Spleen (tissue), 13 donors: ENCODE measurements at places on chromosomes 3 and 15. TPM values are rescaled to one million over a fixed set of nuclear protein-coding genes. Genes with fewer than 3 reads are reported as not detected.
A peak's percentile ranks its signal among the peaks of the same experiment; 100 is the strongest.

Gene MYEF2
- total RNA-seq, result 27.5 TPM

Gene GRK7
- 0.20 TPM for total RNA-seq

- no peak overlapping the region for H3K27ac ChIP-seq
- peaks cover 7% of the 10 kb centered on the region for H3K4me1 ChIP-seq
- H3K36me3 ChIP-seq, result no peaks in the 10 kb centered on the region
- no peaks in the 10 kb centered on the region for H3K27me3 ChIP-seq
- H3K4me3 ChIP-seq, result no peak overlapping the region
Observed at GRCh38 chr3:187767266-187768012, 22.2 kb upstream of the BCL6 start.

- H3K27ac ChIP-seq, result no peak overlapping the region
- no peaks in the 10 kb centered on the region for H3K4me1 ChIP-seq
- peaks cover 7% of the 10 kb centered on the region for H3K27me3 ChIP-seq
- H3K4me3 ChIP-seq, result no peak overlapping the region
Observed at GRCh38 chr15:68939501-68939900, 9.2 kb downstream of the SPESP1 start.

- no peaks in the 10 kb centered on the region for H3K36me3 ChIP-seq
- H3K27ac ChIP-seq, result peak overlapping the region; percentile 55
- DNase-seq, result no peak
- no peaks in the 10 kb centered on the region for H3K27me3 ChIP-seq
- H3K4me1 ChIP-seq, result peaks cover 57% of the 10 kb centered on the region
Observed at GRCh38 chr3:195182470-195182795, 88.5 kb downstream of the XXYLT1 start.

DNA sequence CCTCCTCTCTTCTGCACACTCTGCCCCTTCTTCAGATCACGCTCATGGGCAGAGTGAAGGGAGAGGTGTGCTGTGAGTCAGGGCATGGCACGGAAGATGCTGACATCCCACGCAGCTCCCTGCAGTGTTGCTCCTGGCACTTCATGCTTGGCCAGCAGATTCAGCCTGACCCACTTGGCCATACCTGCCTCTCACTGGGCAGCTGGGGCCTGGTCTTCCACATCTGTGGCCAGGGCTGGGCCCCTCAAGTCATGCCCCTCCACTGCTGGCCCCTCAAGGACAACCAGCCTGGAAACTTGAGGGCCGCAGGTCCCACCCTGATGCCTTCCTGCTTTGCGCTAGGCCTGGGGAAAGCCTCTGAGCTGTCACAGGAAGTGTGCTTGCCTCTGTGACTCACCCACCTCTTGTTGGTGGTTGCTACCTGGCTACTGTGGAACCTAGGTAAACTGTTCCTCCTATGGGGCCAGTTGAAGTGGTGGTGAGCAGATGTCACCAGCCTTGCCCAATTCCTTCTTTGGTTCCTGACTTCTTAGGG is 48.7 kb downstream of the BSN start:
- H3K36me3 ChIP-seq, result no peaks in the 10 kb centered on the region
- H3K4me3 ChIP-seq, result no peak overlapping the region
- H3K27ac ChIP-seq, result no peak overlapping the region
- H3K27me3 ChIP-seq, result no peaks in the 10 kb centered on the region
- no peak for DNase-seq

DNA sequence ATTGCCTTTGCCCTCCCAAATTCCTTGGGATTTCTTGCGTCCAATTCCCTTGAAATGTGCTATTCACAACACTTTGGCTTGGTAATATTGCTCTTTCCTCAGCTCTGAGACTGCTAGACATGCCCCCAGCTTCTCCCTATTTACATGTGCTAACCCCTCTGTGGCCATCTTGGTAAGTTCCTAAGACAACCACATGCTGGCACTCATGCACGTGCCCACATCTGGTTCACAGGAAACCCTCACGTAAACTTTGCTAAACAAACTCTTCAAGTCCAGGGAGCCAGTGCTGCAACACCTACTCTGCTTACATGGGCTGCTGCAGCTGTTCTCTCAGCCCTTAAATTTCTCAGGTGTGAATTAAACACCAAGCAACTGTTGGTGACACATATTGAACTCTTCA is 121.8 kb downstream of the ADAMTSL3 start:
- H3K27ac ChIP-seq, result no peak overlapping the region
- H3K4me1 ChIP-seq, result no peaks in the 10 kb centered on the region
- no peaks in the 10 kb centered on the region for H3K36me3 ChIP-seq
- H3K4me3 ChIP-seq, result no peak overlapping the region
- DNase-seq, result no peak
